Activated CD8-positive, alpha-beta memory T cell treated with anti-CD3 and anti-CD28 coated beads for 48 hours (primary cell): ENCODE measurements at places on chromosomes 7 and 10.

- DNase-seq = no peak
Observed at GRCh38 chr10:69938541-69938991, 114.1 kb upstream of the MACROH2A2 start.

- no peak for DNase-seq
Observed at GRCh38 chr10:90575125-90575524, 282.7 kb downstream of the HTR7 start.

DNA sequence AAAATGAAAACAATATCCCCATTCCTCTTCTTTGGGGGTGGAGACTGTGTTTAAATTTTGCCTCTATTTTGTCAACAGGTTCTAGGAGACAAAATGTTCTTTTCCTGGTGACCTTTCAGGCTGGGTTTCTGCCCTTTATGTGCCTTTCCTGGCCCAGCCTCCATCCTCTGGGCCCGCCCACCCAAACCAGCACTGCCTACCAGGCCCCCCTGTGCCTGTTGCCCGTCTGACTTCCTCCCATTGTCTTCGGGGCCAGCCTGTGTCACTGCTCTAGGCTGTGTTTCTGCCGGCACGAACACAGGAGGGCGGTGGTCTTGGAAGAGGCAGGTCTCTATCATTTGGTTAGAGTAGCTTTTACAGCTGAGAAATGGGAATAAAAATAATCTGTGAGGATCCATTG is 13.9 kb downstream of the TSPAN14 start:
- DNase-seq = no peak

GRCh38 chr10:60604342-60604741 is 173.9 kb upstream of the CDK1 start:
- no peak for DNase-seq

DNA sequence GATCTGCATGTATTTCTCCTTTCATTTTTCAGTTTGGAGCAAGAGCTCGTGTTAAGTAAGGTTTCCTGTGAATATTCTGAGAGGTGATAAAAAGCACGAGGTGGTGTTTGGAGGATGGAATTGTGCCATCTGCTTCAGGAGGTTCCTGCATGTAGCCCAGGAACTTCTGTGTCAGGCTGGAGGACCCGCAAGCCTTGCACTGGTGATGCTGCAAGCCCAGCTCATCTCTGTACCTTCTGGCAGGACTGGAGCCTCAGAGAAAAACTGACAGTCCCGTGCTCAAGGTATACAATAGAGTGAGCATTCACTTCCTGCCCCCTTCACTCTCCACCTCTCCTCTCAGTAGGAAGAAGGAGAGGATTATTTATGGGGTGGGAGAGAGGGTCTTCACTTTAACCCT is 240.7 kb upstream of the CCDC6 start:
- no peak for DNase-seq

GRCh38 chr7:116981939-116982338 is 28.6 kb downstream of the ST7 start:
- no peak for DNase-seq

DNA sequence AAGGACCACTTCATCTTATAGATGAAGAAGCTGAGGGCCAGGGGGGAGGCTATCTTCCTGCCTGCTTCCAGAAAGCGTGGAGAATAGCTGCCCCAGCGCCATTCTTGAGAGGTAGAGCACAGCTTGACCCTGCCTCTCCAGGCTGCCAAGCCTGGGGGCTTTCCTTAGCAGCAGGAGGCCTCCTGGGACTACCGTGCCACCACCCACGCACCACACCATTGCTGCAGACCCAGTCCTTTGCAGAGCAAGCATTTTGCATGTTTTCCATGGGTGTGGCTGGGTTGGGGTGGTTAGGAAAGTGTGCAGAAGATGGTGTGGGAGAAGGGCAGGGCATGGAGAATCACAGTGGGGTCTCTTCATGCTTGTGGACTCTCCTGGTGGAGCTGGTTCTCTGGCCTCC is 64.9 kb downstream of the TBXAS1 start:
- DNase-seq = no peak

GRCh38 chr10:86082556-86082955 is 284.0 kb downstream of the GRID1 start:
- DNase-seq = no peak

DNA sequence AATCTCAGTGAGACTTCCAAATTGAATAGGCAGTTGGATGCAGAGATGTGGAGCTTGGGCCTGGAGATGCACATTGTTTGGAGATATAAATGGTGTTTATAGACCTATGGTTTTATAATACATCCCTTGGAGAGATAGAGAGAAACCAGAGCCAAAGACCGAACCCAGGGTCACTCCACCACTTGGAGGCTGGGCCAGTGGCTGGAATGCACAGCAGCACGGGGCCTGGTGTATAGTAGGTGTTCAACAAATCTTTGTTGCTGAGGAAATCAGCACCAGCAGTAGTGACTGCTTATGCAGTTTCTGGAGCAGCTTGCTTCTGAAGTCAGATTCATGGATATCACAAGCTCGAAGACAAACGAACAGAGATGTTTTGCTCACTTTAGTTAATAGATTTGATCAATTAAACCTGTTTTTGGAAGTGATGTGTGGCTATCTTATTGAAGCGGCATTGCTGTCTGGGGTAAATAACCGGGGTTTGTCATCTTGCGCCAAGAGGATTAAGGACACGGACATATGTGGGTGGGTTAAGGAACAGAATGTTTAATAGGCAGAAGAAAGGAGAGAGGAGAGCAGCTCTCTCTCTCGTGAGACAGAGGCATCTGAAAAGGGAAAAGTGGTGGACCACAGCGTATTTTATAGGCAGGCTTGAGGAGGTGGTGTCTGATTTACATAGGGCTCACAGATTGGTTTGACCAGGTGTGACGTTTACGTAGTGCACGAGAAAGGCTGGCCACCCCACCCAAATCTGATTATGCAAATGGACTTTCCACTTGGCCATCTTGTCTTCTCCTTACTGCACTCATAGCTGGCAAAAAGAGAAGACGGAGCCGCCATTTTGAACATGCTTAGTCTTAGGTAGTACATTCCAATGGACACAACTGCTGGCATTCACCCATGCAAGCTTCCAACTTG is 11.1 kb downstream of the RBP4 start:
- no peak for DNase-seq

DNA sequence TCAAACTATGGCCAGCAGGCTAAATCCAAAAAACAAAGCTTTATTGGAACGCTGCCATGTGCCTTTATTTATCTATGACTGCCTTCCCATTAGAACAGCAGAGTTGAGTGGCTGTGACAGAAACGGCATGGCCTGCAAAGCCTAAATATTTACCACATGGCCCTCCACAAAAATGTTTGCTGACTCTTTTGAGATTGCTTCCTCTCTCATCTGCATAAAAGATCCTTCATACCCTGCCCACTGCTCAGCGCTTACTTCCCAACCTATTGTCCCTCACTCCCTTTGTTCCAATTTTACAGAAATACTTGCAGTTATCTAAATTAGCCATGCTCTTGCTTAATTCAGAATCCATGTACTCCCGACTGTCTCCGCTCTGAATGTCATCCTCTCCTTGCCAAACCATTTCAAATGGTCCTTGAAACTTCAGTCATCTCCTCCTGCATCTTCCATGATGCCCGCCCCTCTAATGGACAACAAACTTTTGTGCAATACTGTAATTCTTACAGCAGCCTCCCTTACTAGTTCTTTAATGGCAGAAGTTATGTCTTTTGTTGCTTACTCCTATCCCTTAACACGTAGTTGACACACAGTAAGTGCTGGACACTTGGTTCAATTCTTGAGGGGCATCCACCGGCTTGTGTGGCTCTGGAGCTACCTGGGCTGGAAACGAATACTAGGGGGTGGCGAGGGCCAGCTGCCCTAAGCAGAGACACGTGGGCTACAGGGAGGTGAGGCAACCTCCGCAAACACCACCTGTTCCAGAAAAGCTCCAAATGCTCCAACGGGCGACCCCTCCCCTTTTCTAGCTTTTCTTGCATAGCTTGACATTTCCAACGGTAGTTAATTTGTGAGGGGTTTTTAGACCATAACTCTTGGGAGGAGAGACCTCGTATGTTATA is 832 bp downstream of the XRCC2 start:
- peak; percentile 4 for DNase-seq

DNA sequence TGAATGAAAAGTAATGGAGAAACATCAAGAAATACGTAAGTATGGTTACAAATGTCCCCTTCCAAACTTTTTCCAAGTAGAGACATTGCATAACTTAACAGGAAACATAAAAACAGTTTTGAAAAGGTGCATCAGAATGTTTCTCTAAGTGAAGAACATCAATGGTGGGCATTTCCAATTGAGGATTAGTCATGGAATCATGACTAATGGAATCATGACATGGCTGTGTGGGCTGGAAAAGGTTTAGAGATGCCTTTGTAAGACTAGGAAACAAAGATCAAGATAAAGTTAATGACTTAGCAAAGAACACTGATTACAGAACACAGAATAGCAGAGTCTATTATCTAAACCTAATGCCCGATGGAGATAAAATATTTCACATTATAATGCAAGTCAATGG is 272.0 kb downstream of the HPSE2 start:
- DNase-seq = no peak

GRCh38 chr10:110916554-110917346 is 2.2 kb downstream of the BBIP1 start:
- no peak for DNase-seq

- no peak for DNase-seq
Observed at GRCh38 chr10:132836832-132837540, 51.0 kb upstream of the NKX6-2 start.

DNA sequence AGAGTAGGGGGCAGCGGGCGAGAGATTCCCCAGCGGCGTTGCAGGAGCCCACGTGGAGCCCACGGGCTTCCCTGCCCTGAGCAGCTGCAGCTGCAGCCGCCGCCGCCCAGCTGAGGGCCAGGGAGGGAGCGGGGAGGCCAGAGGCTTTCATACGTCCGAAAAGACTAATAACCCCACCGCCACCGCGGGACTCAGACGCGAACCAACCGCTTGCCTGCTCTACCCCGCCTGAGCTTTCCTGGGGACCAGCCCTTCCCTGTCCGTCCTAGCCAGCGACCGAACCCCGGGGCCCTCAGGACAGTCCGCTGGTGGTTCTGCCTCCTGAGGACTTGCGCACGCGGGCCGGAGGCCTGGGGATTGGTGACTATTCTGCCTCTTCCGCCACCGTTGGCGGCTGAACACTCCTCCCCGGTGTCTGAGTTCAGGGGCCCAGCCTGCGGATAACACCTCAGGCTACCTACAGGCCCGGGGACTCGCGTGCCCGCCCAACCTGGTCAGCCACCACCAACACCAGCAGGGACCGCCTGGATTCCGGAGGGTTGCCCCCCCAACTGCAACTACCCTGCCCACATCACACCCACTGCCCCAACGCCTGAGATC is 18.4 kb downstream of the IFT22 start:
- no peak for DNase-seq

DNA sequence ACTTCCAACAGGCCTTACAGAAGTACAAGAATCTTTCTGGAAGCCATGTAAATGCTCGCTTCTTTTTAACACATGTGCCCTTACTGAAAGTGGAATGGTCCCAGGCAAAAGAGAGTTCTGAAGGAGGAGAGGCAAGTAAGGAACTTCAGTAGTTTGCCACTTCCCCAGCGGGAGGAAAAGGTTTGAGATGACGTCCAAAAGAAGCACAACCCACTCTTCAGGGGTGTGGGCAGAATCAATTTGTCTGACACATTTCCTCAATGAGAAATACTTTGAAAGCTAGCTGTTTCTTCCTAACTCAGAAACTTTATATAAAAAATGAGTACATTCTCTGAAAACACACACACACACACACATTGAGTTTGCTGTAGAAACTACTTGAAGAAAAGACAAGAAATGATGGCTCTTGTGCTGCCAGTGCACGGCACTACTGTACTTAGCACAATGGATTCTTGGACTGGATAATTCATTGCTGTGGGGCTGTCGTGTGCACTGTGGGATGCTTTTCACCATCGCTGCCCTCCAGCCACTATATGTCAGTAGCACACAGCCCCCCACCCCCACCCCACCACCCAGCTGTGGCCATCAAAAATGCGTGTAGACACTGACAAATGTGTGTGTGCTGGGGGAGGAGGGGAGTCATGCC is 183.0 kb downstream of the SRPK2 start:
- no peak for DNase-seq

DNA sequence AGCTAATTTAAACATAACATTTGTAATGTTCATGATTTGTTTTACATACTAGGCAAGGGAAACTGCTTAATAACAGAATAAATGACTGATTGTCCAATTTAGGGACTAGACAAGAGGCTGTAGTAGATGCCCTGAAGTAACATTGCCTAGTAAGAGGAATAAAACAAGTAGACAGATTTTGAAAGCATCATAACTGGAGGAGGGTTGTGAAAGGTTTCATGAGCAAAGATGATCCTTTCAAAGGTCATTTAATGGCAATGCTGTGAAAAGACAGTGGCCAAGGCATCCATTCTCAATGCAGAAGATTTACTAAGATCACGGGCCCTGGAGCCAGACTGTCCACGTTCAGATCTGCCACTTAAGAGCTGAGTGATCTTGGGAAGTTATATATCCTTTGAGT is 44.8 kb upstream of the HHEX start:
- no peak for DNase-seq

DNA sequence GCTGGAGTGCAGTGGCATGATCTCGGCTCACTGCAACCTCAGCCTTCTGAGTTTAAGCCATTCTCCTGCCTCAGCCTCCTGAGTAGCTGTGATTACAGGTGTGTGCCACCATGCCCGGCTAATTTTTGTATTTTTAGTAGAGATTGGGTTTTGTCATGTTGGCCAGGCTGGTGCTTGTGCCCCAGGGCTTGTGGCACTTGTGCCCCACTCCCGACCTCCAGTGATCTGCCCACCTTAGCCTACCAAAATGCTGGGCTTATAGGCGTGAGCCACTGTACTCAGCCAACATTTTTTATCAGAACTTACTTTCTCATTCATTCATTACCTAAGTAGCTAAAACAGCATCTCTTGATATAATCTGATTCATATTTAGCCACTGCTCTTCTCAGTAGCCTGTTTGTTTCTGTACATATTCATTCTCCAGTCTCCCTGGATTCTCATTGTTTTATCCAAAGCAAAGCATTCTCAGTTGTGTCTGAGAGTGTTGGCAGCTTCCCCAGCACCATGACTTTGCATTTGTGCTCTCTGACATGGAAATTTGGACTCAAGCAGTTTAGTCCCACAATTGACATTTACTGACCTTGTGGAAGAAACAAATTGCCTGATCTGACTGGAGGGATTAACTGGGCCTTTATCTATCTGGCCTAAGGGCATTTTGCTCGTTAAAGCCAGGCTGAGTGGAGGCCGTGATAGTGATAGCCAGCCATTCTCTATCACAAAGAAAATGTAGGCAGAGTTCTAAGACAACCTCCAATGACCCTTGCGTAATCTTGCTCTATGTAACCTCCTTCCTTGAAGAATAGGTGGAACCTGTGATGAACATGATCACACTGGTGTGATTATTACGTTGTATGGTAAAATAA is 44.9 kb downstream of the AKR1B15 start:
- DNase-seq = no peak

GRCh38 chr7:75711656-75712514 is 26.9 kb downstream of the HIP1 start:
- DNase-seq = no peak

GRCh38 chr10:71701496-71702132 is 18.0 kb downstream of the C10orf105 start:
- DNase-seq = no peak

DNA sequence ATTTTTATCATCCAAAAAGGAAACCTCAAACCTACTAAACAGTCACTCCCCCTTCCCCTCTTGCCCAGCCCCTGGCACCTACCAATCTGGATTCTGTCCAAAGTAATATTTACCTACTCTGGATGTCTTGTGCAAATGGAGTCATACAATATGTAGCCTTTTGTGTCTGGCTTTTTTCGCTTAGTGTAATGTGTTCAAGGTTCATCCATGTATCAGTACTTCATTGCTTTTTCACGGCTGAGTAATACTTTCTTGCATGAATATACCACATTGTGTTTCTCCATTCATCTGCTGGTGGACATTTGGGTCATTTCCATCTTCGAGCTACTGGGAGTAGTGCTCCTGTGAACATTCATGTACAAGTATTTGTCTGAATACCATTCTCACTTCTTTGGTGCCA is 113.6 kb downstream of the EEPD1 start:
- DNase-seq = no peak
